ENCODE measurements at places on chromosomes 5 and 9. TPM values are rescaled to one million over a fixed set of nuclear protein-coding genes. Genes with fewer than 3 reads are reported as not detected.

The SLC6A7 gene
- not detected for total RNA-seq

The PCDHGB6 gene
- 12.0 TPM for total RNA-seq

The FAM81B gene
- 0.42 TPM for total RNA-seq

The C5orf52 gene
- total RNA-seq, result not detected

DNA sequence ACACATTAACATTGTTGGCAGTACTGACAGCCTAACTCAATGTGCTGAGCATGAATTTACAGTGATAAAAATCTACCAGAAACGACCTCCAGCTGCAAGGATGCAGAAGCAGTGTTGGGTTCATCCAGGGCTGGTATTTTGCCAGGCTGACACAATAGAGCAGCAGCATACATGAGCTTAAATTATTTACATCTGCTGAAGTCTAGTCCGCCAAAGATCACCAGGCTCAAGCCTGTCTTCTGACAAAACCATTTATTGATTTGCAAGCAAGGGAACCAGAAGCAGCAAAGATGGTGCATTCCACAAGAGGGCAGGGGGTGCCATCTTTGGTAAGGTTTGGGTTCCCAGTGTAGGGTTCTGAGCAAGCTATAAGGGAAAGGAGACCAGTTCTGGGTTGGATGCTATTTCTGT, 8.7 kb upstream of the C5orf34 start:
- DNase-seq, result no peak

GRCh38 chr9:87278971-87279733, 218.5 kb upstream of the DAPK1 start:
- no peak for DNase-seq

DNA sequence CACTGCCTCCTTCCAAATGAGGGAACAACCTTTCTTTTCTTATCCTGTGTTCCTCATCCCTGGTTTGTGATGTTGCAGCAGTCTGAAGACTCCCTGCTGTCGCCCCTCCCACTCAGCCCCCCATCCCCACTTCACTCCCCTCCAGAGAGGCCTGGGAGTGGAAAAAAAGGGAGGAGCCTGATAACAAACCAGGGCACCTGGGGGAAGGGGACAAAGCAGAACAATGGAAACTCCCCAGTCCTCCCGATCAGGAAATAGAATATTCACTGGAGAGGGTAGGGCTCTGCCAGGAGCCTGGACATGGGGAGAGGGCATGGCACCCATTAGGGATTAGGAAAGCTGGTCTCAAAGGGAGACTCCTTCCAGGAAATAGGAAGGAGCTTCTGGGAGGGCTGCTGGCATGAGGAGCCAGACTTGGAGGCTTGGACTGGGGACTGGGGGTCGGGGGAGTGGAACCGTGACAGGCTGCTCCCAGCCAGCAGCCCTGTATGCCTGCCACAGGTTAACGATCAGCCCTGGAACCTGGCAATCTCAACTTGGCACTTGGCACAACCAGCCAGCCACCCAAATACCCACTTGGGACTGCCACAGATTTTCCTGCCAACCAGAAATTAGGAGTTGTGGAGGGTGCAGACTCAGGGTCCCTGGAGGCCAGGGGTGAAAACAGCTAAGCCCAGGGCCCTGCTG, 20.0 kb downstream of the PCDH1 start:
- no peak for DNase-seq

- DNase-seq, result no peak
Observed at GRCh38 chr9:21670374-21670773, 132.1 kb upstream of the MTAP start.

DNA sequence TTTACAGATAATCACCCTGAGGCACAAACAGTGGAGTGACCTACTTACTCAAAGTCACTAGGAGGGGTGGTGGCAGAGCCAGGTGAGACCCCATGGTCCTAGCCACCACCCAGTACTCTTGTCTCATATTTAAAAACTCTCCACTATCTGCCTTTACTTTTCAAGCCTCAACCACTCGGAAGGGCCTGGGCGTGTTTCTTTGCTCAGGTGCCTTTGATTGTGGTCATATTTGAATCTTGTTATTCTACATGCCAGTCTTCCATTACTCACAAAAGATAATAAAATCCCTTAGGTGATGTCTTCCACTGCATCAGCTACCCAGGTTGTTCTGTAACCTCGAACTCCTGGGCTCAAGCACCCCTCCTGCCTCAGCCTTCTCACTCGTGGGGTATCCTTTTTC, 20.7 kb upstream of the TRIM36 start:
- no peak for DNase-seq

DNA sequence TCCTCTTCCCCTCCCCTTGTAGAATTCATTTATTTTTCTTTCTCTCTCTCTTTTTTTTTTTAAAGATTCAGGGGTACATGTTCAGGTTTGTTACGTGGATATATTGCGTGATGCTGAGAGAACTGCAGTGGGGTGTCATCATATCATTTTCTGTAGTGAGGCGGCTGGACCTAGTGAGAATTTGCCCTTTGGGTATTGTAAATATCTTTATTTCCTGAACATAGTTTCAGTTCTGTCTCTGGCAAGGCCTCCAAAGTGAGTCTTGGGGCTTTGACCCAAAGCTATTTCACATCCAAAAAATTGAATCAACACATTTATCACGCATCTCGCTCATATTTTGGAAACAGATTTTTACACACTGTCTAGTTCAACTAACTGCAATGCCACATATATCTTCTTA, 25.4 kb upstream of the MYOT start:
- no peak for DNase-seq

DNA sequence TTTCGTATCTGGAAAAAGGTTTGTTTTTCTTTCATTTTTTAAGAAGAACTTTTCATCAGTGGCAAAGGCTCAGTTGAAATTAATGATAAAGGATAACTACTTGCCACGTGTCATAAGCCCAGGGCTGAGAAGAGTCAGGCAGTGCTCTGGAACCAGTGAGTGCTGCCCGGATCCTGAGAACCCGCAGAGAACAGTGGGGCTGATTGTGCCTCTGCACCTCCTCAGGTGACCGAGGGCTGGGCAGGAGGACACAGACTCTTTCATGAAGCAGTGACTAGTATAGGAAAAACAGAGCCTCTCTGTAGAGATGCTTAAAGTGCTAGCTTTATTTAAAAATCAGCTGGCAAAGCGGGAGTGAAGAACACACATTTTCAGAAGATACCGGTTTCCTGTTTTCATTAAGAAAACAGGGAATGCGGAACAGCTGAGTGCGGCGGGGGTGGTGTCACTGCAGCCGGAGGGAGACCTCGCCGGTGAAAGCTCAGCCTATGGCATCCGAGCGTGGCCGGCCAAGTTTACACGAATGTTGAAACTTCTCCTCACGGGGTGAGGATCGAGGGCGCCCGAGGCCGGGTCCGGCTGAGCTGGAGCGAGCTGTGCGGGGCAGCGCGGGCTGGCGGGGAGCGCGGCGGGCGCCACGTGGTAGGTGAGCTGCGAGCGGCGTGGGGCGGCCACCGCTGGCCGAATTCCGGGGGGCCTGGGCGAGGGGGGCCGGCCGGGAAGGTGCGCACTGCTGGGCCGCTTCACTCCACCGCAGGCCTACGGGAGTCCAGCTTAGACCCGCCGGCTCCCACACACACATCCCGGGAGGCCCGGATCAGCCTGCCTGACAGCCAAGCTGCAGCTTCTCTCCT, 134.7 kb upstream of the DMRT1 start:
- DNase-seq, result no peak
